T-helper 22 cell (primary cell): ENCODE measurements at places on chromosomes 12 and 14.

DNA sequence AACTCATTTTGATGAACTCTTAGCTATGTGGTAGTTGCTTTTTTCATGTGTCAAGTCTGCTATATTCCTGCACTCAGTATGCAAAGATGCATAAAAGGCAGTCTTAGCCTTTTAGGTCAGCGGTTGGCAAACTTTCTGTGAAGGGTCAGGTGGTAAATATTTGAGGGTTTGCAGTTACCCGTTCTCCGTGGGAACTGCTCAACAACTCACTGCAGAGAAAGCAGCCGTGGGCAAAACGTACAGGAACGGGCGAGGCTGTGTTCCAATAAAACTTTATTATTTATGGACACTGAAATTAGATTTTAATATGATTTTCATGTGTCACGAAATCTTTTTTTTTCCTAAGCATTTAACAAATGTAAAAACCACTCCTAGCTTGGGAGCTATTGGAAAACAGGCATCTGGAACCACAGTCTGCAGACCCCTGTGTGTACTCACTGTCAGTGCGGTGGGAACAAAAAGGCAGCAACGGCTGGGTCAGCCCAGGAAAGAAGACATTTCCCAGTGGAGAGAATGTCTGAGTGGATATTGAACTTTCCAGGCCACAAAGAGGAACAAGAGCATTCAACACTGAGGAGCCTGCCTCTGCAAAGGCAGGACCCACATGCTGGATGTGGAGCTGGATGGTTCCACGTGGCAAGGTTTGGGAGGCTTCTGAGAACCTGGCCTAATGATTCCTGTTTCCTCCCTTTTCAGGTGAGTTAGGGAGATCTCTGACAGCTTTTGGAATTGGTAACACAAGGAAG is 3.5 kb upstream of the ACACB start:
- no peak for DNase-seq

DNA sequence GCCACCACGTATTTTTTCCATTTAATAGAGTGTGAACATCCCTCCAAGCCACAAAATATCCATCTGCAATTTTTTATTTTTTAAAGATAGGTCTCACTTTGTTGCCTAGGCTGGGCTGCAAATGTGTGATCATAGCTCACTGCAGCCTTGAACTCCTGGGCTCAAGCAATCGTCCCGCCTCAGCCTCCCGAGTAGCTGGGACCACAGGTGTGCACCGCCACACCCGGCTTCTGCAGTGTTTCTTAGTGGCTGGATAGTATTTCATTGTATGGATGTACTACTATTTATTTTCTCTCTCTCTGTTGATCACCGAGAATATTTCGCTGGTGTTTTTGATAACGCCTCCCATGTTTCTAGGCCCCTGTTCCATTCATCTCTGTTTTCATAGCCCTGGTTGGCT is 17.5 kb downstream of the MLXIP start:
- no peak for DNase-seq

- DNase-seq: no peak
Measured at GRCh38 chr12:132541996-132542395, 52.0 kb downstream of the FBRSL1 start.

- no peak for DNase-seq
Measured at GRCh38 chr12:46240436-46240835, 28.4 kb downstream of the SLC38A1 start.

DNA sequence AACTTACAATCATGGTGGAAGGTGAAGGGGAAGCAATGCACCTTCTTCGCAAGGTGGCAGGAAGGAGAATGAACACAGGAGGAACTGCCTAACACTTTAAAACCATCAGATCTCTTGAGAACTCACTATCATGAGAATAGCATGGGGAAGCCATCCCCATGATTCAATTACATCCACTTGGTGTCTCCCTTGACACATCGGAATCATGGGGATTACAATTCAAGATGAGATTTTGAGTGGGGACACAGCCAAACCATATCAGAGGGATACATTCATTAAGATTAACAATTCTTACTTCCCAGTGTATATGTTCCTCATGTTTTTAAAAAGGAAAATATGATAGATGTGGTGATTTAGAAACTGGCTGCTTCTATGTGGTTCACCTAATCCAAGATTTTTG is 117.9 kb downstream of the PDE3A start:
- no peak for DNase-seq

- no peak for DNase-seq
Measured at GRCh38 chr12:31215518-31216232, 110.3 kb downstream of the SINHCAF start.

- no peak for DNase-seq
Measured at GRCh38 chr12:47838286-47838931, 18.7 kb upstream of the HDAC7 start.

DNA sequence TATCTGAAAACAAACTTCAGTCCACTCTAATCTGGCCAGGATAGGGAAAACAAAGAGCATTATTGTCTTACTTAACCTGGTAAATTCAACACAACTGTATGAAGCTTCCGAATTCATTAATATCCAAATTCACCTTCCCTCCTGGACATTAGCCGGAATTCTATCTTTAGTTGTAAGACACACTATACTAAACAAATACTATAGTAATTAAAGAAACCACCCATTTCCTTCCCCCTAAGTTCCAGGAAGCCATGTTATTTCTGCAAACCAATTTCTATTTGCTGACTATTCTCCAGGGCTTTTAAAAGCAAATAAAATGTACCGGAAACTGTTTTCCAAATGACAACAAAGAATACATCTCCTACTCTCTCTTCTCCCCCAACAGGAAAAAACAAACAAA is 122.7 kb upstream of the MDM1 start:
- no peak for DNase-seq

DNA sequence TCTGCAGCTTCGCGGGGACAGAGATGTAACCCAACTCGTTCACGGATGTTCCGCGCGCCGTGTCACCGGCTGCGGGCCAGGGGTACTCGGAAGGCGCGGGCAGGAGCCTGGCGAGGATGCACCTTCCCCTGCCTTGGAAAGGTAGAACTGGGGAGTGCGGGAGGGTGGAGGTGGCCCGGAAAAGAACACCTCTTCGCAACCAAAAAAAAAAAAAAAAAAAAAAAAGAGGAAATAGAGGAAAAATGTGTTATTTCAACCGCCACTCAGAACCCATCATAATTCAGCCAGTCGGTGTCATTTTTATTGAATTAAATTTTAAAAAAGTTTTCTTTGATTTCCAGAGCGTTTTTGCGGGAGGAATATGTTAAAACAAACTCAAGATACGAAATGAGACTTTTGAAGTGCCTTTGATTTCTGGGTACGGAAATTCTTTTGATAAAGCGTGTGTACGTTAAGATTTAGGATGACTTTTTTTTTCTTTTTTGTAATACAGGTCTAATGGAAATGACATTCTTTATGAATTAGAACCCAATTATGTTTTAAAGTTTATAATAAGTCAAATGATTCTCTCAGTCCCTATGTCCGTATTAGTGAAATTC is 8.9 kb downstream of the CDKN1B start:
- DNase-seq: no peak

- DNase-seq: no peak
Measured at GRCh38 chr14:61190341-61190740, 90.8 kb downstream of the TMEM30B start.

GRCh38 chr12:95674163-95674562 is 116.4 kb downstream of the NTN4 start:
- DNase-seq: no peak

GRCh38 chr12:131642101-131642540 is 68.8 kb upstream of the SFSWAP start:
- no peak for DNase-seq

- no peak for DNase-seq
Measured at GRCh38 chr14:55731311-55731872, 151.4 kb downstream of the KTN1 start.

DNA sequence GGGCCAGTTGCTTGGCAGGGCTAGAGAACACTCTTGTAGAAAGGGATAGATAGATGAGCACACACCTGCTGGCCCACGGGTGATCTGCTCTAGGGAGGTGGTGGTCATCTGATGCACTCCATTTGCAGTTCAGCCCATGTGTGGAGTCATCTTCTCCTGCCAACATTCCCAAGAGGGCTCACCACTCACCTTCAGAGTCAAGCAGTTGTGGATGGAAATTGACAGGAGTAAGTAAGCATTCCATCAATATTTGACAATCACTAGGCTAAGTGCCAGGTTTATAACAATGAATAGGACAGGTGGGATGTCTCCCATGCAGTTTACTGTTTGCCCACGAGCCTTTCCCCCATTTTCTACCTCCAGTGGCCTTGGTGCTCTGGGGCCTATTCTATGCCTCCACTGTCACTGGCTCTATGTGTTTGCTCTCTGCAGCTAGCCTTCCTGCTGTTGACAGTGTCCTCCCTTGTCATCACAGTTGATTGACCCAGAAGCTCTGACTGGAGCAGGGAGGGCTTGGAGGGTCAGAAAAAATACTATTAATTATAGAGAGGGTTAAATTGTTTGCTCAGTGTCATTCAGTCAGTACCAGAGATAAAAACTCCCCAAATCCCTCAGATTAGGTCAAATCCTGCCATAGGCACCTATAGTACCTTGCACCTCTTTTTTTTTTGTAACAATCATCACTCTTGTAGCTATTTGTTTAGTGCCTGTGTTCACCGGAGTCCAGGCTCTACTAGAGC is 134.6 kb upstream of the PZP start:
- DNase-seq: no peak

DNA sequence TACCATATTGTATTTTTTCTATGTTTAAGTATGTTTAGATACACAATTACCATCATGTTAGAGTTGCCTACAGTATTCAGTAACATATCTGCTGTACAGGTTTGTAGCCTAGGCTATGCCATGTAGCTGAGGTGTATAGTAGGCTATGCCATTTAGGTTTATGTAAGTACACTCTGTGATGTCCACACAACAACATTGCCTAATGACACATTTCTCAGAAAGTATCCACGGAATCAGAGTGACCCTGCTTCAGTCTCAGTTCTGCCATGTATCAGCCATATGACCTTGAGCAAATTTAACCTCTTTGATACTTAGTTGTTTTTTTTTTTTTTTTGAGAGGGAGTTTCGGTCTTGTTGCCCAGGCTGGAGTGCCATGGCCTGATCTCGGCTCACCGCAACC is 12.7 kb downstream of the SUSD6 start:
- no peak for DNase-seq

DNA sequence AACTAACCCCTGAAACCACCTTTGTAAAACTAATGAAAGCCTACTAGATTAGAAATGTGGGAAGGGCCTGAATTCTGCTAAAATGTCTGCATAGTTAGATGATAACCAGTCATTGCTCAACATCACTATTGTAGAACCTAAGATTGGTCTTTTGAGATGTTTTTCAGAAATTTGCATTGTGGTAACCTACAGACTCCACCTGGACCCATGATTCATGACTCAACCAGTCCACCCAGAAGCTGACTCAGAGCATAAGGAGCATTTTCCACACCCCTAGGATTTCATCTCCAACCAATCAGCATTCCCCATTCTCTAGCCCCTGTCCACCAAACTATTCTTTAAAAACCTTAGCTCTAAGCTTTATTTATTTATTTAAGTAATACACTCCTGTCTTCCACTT is 30.4 kb upstream of the CHGA start:
- DNase-seq: no peak

DNA sequence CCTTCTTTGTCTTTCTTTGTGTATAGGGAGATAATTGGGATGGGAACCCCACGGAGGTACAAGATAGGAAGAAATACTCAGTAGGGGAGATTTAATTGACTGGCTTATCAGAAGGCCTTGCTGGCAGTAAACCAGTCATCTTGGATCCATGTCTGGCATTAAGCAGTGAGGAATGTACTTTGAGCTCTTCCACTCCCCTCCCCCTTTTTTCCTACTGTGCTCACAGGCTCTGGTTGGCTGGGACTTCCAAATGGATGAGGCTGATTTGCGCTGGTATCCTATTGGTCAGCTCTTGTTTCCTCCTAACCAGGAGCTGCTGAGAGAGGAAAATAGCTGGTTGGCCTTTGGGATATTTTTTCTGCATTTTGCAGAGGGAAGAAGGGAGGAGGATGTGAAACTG is 24.7 kb downstream of the NGDN start:
- no peak for DNase-seq

GRCh38 chr12:102478405-102479098 is 1.8 kb downstream of the IGF1 start:
- no peak for DNase-seq

DNA sequence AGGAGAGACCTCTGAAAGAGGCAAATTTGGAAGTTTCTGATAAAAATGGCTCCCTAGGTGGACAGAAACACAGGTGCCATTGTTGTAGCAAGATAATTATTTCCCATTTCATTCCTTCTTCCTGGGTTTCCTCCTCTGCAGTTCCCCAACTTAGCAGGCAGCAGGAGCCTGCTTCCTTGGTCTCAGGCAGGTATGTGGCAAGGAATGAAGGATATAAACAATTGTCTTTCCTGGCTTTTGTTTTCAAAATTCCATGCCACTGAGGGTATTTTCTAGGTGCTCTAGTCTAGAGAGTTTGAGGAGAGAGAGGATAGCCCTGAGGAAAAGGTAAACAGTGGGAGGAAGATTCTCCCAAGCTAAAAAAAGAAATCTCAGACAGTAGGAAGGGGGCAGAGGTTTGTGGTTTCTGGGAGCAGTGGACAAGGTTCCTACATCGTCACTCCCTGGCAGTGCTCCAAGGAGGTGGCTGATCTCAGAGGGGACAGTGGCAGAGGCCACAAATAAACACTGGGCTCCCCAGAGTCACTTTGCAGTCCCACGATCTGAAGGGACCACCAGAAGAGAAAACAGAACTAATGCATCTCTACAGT is 82.6 kb upstream of the IGF1 start:
- no peak for DNase-seq

DNA sequence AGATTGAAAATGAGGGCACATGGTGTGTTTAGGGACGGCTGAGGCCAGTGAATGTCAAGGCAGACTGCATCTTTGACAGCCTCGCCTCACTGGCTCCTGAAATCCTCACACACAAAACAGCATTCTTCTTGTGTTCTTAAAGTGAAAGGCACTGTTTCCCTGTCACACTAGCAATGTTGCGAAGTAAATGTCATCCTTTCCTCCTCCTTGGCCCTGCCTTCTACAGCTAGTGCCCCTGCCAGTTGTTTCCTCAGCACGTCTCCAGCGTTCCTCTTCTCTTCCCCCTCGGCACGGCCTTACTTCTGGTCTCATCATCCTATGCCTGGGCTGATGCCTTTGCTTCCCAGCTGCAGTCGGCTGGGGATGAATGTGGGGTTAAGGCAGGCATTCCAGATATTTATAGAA is 129.4 kb upstream of the DNM1L start:
- DNase-seq: no peak

GRCh38 chr12:128609861-128610260 is 213.9 kb downstream of the SLC15A4 start:
- DNase-seq: no peak

GRCh38 chr12:49507139-49507538 is 31.7 kb upstream of the KCNH3 start:
- DNase-seq: no peak

GRCh38 chr12:2344885-2345284 is 292.1 kb downstream of the CACNA1C start:
- no peak for DNase-seq

GRCh38 chr12:116336542-116337065 is 59.1 kb upstream of the MED13L start:
- DNase-seq: no peak

- DNase-seq: no peak
Measured at GRCh38 chr12:49059299-49060171, 1.1 kb downstream of the KMT2D start.

- no peak for DNase-seq
Measured at GRCh38 chr12:107581619-107582015, 104.0 kb upstream of the PWP1 start.

- no peak for DNase-seq
Measured at GRCh38 chr12:89161557-89161956, 190.7 kb downstream of the DUSP6 start.

- no peak for DNase-seq
Measured at GRCh38 chr14:94050231-94050880, 24.2 kb downstream of the OTUB2 start.

GRCh38 chr12:113271466-113271852 is 50.2 kb downstream of the TPCN1 start:
- DNase-seq: no peak
